Right lobe of liver (tissue), 6 donors: ENCODE measurements at places on chromosomes 5 and 9. TPM values are rescaled to one million over a fixed set of nuclear protein-coding genes. Genes with fewer than 3 reads are reported as not detected.
A peak's percentile ranks its signal among the peaks of the same experiment; 100 is the strongest.

The CNTNAP3B gene
- 7.4 TPM for total RNA-seq

The SLC34A3 gene
- not detected for total RNA-seq

The SLCO4C1 gene
- total RNA-seq: 8.6 TPM

The FBP2 gene
- total RNA-seq: not detected

The PCDHGB6 gene
- total RNA-seq: 2.9 TPM

The SLC34A1 gene
- 1.6 TPM for total RNA-seq

The KCNT1 gene
- total RNA-seq: not detected

The FOXD4 gene
- not detected for total RNA-seq

The DNAI1 gene
- not detected for total RNA-seq

The SKIC3 gene
- 36.7 TPM for total RNA-seq

The IL5 gene
- total RNA-seq: not detected

GRCh38 chr9:126448865-126449577, 122.4 kb downstream of the MVB12B start:
- H3K27me3 ChIP-seq: no peaks in the 10 kb centered on the region
- no peak for DNase-seq
- H3K4me1 ChIP-seq: no peaks in the 10 kb centered on the region
- no peak overlapping the region for H3K27ac ChIP-seq
- H3K4me3 ChIP-seq: no peak overlapping the region
- no peaks in the 10 kb centered on the region for H3K36me3 ChIP-seq

GRCh38 chr5:66560371-66560770, 35.8 kb upstream of the MAST4 start:
- no peaks in the 10 kb centered on the region for H3K36me3 ChIP-seq
- H3K4me1 ChIP-seq: no peaks in the 10 kb centered on the region
- DNase-seq: no peak
- no peak overlapping the region for H3K27ac ChIP-seq
- H3K4me3 ChIP-seq: no peak overlapping the region

DNA sequence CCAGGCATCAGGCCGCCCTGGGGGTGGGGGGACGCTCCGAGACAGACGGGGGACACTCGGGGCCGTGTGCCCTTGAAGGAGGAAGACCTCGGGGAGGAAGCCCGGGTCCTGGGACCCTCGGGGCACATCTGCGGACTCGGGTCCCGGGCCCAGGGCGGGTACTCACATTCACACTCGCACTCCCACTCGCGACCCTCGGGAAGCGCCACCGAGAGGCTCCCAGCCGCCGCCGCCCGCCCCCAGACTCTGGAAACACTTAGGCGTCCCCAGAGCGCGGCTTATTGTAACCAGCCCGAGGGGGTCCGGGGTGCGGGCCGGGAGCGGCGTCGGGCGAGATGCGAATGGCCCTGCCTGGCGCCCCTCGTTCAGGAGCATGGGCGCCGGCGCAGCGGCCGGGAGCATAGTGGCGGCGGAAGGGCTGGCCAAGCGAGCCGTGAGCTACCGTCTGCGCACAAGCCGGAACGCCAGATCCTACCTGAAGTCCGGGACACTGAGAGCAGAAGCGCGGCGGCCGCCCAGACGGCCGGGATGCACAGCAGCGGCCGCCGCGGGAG, 559 bp downstream of the ROR2 start:
- peak overlapping the region; percentile 31 for H3K4me3 ChIP-seq
- no peaks in the 10 kb centered on the region for H3K4me1 ChIP-seq
- no peaks in the 10 kb centered on the region for H3K36me3 ChIP-seq
- peaks cover 34% of the 10 kb centered on the region for H3K27me3 ChIP-seq
- H3K27ac ChIP-seq: no peak overlapping the region

DNA sequence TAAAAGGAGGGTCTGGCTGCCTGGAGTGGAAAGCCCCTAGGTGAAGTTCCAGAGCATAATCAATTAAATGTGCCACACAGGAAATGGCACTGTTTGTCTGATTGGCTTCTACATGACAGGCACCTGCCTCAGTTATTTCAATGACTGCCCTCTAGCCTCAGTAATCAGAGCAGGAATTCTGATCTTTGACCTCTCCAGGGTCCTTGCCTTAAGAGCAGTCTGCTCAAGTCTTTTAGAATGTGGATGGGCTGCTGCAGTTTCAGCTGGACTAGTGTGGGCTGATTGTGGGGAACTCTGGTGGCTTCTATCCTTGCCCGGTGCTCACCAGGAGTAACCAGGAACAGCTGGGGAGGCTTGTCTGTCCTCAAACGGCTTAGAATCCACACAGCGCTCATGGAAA, 98.9 kb downstream of the LIX1 start:
- H3K27me3 ChIP-seq: no peaks in the 10 kb centered on the region
- no peak overlapping the region for H3K27ac ChIP-seq
- H3K36me3 ChIP-seq: no peaks in the 10 kb centered on the region
- DNase-seq: no peak
- H3K4me3 ChIP-seq: no peak overlapping the region

DNA sequence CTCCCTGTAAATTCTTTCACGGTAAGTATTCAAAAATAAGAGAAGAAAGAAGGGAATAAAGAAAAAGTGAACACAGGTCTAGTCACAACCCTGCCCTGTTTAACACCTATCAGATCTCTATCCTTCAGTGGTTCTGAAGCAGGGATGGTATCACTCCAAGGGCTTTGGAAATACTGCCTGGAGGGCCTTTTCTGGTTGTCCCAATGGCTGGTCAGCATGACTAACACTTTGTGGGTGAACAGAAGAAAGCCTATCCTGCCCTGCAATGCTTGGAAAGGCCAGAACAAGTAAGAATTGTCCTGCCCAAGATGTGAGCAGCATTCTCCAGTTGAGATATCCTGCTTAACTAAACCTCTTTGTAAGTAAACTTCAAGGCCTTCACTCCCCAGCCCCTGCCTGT, 124.9 kb downstream of the TMEM167A start:
- no peak for DNase-seq
- no peak overlapping the region for H3K4me3 ChIP-seq
- no peaks in the 10 kb centered on the region for H3K27me3 ChIP-seq
- no peaks in the 10 kb centered on the region for H3K36me3 ChIP-seq
- no peak overlapping the region for H3K27ac ChIP-seq

- DNase-seq: peak; percentile 69
- no peaks in the 10 kb centered on the region for H3K4me1 ChIP-seq
- no peaks in the 10 kb centered on the region for H3K36me3 ChIP-seq
Measured at GRCh38 chr9:41229408-41230401, 40.6 kb upstream of the ZNG1F start.

- DNase-seq: no peak
- no peak overlapping the region for H3K27ac ChIP-seq
- no peak overlapping the region for H3K4me3 ChIP-seq
- H3K36me3 ChIP-seq: no peaks in the 10 kb centered on the region
- H3K27me3 ChIP-seq: no peaks in the 10 kb centered on the region
Measured at GRCh38 chr5:142659405-142659804, 26.5 kb downstream of the FGF1 start.

DNA sequence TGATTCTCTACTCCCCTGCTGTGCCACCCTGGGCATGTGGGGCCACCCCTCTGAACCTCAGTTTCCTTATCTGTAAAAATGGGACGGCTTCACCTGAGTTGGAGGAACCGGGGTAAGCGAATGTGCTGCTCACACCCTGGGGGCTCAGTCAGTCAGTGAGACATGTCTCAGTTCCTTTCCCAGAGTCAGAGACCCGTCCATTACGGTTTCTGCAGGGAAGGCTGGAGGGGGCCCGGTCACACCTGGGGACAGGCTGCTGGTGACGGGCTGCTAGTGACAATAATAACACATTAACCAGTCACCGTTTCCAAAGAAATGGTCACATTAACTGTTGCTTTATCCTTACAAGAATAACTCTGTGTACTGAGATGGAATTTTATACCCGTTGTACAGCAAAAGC, 282.4 kb downstream of the NSG2 start:
- H3K4me3 ChIP-seq: no peak overlapping the region
- H3K27ac ChIP-seq: no peak overlapping the region
- DNase-seq: no peak

DNA sequence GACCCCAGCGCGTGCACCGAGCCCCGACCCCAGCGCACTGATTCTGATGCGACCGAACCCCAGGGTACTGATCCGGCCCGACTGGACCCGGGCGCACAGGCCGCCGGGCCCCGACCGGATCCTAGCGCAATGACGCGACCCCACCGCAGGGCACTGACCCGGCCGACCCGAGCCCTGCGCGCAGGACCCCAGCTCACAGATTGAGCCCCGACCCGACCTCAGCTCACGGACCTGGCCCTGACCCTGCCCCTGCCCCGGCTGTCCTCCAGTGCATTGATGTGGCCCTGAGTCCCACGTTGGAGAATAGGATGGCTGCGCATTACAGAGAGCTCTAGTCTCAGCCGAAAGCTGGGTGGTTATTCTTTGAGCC, 438 bp downstream of the TRIP13 start:
- DNase-seq: no peak
- peaks cover under 1% of the 10 kb centered on the region for H3K36me3 ChIP-seq
- no peak overlapping the region for H3K27ac ChIP-seq
- H3K4me1 ChIP-seq: no peaks in the 10 kb centered on the region
- no peaks in the 10 kb centered on the region for H3K27me3 ChIP-seq
- H3K4me3 ChIP-seq: peak overlapping the region; percentile 86

- H3K4me1 ChIP-seq: no peaks in the 10 kb centered on the region
- no peaks in the 10 kb centered on the region for H3K27me3 ChIP-seq
- no peak overlapping the region for H3K4me3 ChIP-seq
- no peaks in the 10 kb centered on the region for H3K36me3 ChIP-seq
- H3K27ac ChIP-seq: no peak overlapping the region
Measured at GRCh38 chr5:26791433-26791832, 247.0 kb downstream of the CDH9 start.

- H3K4me3 ChIP-seq: no peak overlapping the region
- no peaks in the 10 kb centered on the region for H3K36me3 ChIP-seq
- H3K27ac ChIP-seq: no peak overlapping the region
- DNase-seq: no peak
Measured at GRCh38 chr5:167790462-167791260, 500.8 kb upstream of the WWC1 start.

DNA sequence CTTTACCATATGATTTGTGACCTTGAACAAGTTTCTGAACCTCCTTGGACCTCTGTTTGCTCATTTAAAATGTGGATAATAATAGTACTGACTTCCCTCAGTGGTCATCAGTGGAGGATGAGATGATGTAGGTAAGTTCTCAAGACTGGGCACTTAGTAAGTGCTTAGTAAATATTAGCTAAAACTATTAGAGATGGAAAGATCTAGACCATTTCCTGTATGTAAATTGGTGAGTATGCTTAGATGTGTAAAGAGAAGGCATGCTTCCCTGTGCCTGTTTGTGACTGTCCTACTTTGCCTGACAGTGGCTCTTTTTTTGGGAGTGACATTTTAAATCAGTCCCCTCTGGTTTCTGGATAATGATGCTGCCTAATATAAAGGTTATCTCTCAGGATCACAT, 288.1 kb downstream of the GABRB2 start:
- H3K4me1 ChIP-seq: no peaks in the 10 kb centered on the region
- H3K36me3 ChIP-seq: no peaks in the 10 kb centered on the region
- H3K27me3 ChIP-seq: no peaks in the 10 kb centered on the region
- no peak for DNase-seq
- no peak overlapping the region for H3K4me3 ChIP-seq

GRCh38 chr5:73153513-73153912, 19.5 kb upstream of the TMEM174 start:
- H3K36me3 ChIP-seq: no peaks in the 10 kb centered on the region
- H3K27ac ChIP-seq: no peak overlapping the region
- no peak overlapping the region for H3K4me3 ChIP-seq
- no peak for DNase-seq
- no peaks in the 10 kb centered on the region for H3K27me3 ChIP-seq

- DNase-seq: no peak
- H3K27me3 ChIP-seq: no peaks in the 10 kb centered on the region
- no peaks in the 10 kb centered on the region for H3K4me1 ChIP-seq
- H3K36me3 ChIP-seq: peaks cover 6% of the 10 kb centered on the region
Measured at GRCh38 chr5:150058480-150059126, 27.8 kb downstream of the CSF1R start.

DNA sequence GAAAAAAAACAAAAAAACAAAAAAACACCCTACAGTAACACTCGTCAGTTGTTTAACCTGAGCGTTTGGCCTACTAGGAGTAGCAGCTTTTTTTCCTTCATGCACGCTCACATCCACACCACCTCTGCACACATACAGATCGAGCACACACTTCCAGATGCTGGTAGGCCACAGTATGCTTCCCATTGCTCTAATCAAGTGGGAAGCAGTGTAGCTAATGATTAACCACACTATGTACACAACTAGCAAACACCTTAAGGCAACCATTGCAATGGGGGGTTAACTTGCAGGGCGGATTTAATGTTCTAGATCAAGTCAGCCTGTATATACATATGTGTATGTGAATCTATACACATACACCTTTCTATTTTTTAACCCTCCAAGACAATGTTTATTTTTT, 65.5 kb upstream of the GLRX start:
- H3K4me1 ChIP-seq: no peaks in the 10 kb centered on the region
- DNase-seq: no peak
- H3K36me3 ChIP-seq: no peaks in the 10 kb centered on the region
- H3K27me3 ChIP-seq: no peaks in the 10 kb centered on the region
- no peak overlapping the region for H3K27ac ChIP-seq

DNA sequence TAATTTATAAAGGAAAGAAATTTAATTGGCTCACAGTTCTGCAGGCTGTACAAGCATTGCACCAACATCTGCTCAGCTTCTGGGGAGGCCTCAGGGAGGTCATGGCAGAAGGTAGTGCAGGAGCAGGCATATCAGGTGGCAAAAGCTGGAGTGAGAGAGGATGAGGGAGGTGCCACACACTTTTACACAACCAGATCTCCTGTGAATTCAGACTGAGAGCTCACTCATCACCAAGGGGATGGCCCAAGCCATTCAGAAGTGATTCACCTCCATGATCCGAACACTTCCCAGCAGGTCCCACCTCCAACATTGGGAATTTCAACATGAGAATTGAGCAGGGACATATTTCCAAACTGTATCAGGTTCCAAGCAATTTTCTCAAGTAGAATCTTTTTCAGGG, 84.7 kb upstream of the BRINP1 start:
- DNase-seq: no peak
- H3K36me3 ChIP-seq: no peaks in the 10 kb centered on the region
- H3K4me3 ChIP-seq: no peak overlapping the region
- no peak overlapping the region for H3K27ac ChIP-seq
- no peaks in the 10 kb centered on the region for H3K4me1 ChIP-seq

- no peak overlapping the region for H3K4me3 ChIP-seq
- no peak for DNase-seq
- H3K4me1 ChIP-seq: no peaks in the 10 kb centered on the region
- no peaks in the 10 kb centered on the region for H3K27me3 ChIP-seq
- no peaks in the 10 kb centered on the region for H3K36me3 ChIP-seq
Measured at GRCh38 chr5:158611581-158611980, 488.1 kb downstream of the EBF1 start.

DNA sequence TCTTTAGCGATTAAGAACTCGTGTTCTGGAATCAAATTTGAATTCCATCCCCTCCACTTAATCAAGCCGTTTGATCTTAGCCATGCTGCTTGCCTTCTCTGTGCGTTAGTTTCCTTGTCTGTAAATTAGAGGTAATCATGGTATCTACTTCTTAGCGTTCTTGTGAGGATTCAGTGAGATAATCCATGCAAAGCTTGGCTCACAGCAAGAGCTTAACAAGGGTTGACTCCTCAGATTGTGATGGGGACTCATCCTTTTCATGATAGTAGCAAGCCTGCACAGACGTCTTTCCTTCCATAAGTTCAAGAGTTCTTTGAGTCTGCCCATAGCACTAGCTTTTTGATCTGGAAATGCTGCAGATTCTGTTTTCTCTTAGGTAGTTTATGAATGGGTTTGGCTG, 72.8 kb downstream of the TRIO start:
- H3K27ac ChIP-seq: no peak overlapping the region
- DNase-seq: no peak
- H3K27me3 ChIP-seq: no peaks in the 10 kb centered on the region
- H3K4me3 ChIP-seq: no peak overlapping the region
